ENCODE measurements at places on chromosomes 3 and 15. TPM values are rescaled to one million over a fixed set of nuclear protein-coding genes. Genes with fewer than 3 reads are reported as not detected.

A4GNT gene
- not detected for total RNA-seq

CHST14 gene
- total RNA-seq, result 14.9 TPM

DNA sequence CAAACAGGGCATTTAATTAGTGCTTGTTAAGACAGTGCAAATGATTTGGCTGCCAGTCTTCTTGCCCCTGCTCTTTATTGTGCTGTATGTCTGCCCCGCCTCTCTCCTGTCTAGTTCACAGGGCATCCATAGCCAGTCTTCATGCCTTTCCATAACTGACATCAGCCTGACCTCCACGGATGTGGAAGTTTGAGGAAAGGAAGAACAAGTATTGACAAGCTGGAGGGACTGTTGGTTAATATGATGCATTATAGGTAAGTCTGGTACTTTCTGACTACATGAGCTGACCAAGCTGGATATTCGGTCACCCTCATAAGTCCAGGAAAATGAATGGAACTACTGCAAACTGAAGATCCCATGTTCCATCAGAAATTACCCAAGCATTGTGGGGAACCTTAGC lies 325.9 kb downstream of the TIGIT start:
- DNase-seq, result no peak
- no peak overlapping the region for H3K27ac ChIP-seq
- no peaks in the 10 kb centered on the region for H3K27me3 ChIP-seq
- H3K4me1 ChIP-seq, result no peaks in the 10 kb centered on the region
- no peak overlapping the region for H3K4me3 ChIP-seq

DNA sequence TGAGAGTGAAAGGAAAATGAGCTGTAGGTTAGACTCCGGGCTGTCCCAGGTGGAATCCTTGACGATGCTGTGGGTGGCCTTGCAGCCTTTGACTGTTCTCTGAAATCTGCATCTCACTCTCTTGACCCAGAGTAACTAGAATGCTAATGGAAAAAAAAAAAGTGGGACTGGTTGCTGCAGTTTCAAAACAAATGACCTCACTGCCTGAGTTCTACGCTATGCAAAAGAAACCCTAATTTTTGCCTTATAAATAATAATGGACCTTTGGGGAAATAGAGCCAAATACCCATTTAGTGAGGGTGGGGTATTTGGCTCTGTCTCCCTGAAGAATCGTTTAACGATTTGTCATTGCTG lies 309.7 kb upstream of the C2CD4B start:
- no peaks in the 10 kb centered on the region for H3K27me3 ChIP-seq
- no peak for DNase-seq
- H3K4me3 ChIP-seq, result no peak overlapping the region
- H3K36me3 ChIP-seq, result no peaks in the 10 kb centered on the region
- H3K27ac ChIP-seq, result no peak overlapping the region

DNA sequence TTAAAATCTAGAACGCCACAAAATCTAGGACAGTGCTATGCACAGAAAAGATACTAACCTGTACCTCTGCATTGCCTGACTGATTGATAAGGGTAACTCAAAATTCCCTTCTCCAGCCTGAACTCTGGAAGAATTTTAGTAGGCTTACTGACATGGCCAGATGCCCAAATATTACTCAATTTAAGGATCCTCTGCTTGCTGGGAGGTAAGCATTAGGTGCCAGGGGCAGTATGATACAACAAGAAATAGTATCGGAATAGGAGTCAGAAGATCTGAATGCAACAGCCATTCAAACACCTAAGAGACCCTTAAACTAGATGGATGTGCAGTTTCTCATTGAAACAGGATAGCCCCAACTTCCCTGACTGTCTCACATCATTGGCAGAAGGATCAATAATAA lies 45.4 kb downstream of the CERS3 start:
- no peaks in the 10 kb centered on the region for H3K27me3 ChIP-seq
- H3K36me3 ChIP-seq, result no peaks in the 10 kb centered on the region
- H3K4me3 ChIP-seq, result no peak overlapping the region
- no peak overlapping the region for H3K27ac ChIP-seq
- H3K4me1 ChIP-seq, result no peaks in the 10 kb centered on the region

Measured in prostate gland (tissue), 2 donors.